ENCODE measurements at places on chromosomes 1 and 21. TPM values are rescaled to one million over a fixed set of nuclear protein-coding genes. Genes with fewer than 3 reads are reported as not detected.

The LYPLAL1 gene
- total RNA-seq: 99.4 TPM

DNA sequence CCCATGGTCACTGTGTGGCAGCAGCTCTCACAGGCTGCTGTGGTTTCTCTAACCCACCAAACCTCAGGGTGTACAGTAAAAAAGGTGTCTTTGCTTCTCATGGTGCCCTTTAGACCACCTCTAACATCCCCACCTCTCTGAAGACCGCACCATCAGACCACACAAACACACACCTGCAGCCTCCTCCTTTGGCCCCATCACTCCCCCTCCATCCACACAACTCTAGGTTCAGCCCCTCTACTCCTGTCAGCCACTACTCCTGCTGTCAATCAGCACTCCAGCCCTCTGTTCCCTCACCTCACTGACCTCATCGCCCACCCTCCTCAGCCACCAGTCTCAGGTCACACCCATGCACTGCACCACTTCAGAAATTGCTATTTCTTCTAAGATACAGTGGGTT is 7.5 kb downstream of the ZNF692 start:
- no peak for DNase-seq

- no peak for DNase-seq
Observed at GRCh38 chr1:15966081-15966955, 9.6 kb downstream of the ZBTB17 start.

The KCNJ6 gene
- not detected for total RNA-seq

The MAEL gene
- 4.3 TPM for total RNA-seq

The LRRIQ3 gene
- total RNA-seq: 0.43 TPM

DNA sequence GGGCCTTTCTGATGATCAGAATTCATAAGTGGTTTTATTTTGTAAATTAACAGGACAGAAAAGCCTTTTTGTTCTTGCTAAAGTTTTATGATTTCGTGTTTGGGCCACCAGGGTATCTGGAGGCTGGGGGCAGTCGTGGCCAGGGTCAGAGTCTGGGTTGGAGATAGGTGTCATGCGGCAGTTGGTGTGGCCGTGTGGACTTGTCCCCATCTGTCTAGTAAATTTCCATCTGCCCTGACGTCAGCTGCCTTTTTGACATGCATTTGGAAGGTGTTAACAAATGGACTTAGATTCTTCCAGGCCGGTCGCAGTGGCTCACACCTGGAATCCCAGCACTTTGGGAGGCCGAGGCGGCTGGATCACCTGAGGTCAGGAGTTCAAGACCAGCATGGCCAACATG is 56.8 kb downstream of the SKI start:
- no peak for DNase-seq

DNA sequence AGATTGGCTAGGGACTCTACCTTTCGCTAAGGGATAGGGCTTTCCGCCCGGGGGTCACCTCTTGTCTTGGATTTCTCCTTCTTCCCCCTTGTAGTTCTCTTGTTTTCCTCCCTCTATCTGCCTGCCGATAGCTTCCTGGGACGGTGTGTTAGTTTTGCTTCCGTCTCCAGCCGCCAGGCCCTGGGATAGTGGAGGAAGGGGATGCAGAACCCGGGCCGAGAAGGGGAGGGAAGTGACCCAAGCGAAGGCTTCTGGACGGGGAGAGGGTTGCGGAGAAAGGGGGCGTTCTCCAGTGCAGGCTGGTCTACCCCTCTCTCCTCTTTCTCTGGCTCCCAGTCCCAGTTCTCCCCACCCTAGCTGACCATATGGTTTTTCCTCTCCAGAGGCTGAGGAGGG is 871 bp downstream of the TUFT1 start:
- DNase-seq: no peak

DNA sequence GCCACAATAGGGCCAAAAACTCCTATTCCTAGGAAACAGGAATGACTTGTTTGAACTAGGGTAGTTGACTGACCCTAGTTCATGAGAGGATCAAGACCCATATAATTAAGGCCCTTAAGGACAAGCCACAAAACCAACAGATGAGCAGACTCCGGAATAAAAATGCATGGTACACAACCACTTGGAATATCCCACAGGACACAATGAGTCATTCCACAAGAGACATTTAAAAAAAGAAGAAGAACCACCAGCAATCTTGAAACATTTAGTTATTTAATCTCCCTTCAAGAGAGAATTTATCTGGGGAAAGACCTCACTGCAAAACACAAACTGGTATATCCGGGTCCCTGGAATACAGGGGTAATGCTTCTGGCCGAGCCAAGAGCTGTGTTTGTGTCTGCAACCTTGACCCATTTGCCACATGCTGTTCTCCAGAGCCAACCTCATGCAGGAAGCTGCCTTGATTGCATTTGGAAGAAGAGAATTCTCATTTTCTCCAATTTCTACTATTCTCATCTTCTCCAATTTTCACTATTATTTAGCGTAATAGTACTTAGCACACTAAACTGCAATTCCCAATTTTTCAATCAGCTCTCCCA is 135.5 kb downstream of the TGFBR3 start:
- DNase-seq: no peak

- no peak for DNase-seq
Observed at GRCh38 chr1:82387012-82387366, 586.3 kb downstream of the ADGRL2 start.

DNA sequence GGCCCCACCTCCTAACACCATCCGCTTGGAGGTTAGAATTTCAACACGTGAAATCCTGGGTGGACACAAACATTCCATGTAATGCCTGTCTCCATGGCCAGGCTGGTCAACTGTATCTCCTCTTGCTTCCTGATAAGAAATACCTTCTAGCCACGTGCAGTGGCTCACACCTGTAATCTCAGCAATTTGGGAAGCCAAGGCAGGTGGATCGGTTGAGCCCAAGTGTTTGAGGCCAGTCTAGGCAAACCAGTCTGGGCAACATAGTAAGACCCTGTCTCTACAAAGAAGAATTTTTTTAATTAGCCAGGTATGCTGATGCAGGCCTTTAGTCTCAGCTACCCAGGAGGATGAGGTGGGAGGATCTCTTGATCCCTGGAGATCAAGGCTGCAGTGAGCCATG is 58.3 kb upstream of the GALNT2 start:
- DNase-seq: no peak

- DNase-seq: no peak
Observed at GRCh38 chr1:50697440-50698421, 262.3 kb downstream of the FAF1 start.

The F3 gene
- 29.1 TPM for total RNA-seq

The PLA2G2D gene
- not detected for total RNA-seq

DNA sequence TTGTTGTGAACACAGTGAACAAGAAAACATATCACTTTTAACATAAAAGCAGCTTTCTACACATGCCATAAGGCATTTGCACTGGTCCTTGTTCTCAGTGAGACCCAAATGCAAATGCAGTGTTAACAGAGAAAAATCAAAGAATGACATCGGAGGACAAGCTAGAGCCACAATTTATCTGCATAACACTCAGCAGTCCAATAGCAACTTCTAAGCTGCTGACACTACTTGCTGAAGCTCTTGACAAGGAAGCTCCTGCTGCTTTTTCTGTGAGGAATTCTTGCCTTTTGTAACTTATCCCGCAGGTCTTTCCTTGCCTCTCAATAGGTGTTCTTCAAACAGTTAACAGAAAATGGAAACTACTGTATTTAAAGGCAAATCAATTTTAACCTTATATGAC is 34.7 kb downstream of the USH2A start:
- DNase-seq: no peak

- DNase-seq: no peak
Observed at GRCh38 chr1:223007935-223008334, 135.1 kb downstream of the TLR5 start.

- no peak for DNase-seq
Observed at GRCh38 chr1:59128239-59128736, 168.6 kb upstream of the FGGY start.

GRCh38 chr1:83799594-83799993 is 199.3 kb downstream of the TTLL7 start:
- no peak for DNase-seq

The PTPRU gene
- total RNA-seq: 6.6 TPM

The TMPRSS15 gene
- total RNA-seq: not detected
